ENCODE measurements at places on chromosomes 6 and 20. TPM values are rescaled to one million over a fixed set of nuclear protein-coding genes. Genes with fewer than 3 reads are reported as not detected.

The ADTRP gene
- 1.1 TPM for total RNA-seq

The CDH26 gene
- total RNA-seq: 0.24 TPM

The SSTR4 gene
- not detected for total RNA-seq

The EZR gene
- total RNA-seq: 139 TPM

The OR12D3 gene
- total RNA-seq: not detected

The HEBP2 gene
- total RNA-seq: 16.7 TPM

The XKR7 gene
- total RNA-seq: not detected

The C20orf144 gene
- 0.04 TPM for total RNA-seq

All from A375 (cell line).